ENCODE measurements at places on chromosomes 1 and 21.
A peak's percentile ranks its signal among the peaks of the same experiment; 100 is the strongest.

DNA sequence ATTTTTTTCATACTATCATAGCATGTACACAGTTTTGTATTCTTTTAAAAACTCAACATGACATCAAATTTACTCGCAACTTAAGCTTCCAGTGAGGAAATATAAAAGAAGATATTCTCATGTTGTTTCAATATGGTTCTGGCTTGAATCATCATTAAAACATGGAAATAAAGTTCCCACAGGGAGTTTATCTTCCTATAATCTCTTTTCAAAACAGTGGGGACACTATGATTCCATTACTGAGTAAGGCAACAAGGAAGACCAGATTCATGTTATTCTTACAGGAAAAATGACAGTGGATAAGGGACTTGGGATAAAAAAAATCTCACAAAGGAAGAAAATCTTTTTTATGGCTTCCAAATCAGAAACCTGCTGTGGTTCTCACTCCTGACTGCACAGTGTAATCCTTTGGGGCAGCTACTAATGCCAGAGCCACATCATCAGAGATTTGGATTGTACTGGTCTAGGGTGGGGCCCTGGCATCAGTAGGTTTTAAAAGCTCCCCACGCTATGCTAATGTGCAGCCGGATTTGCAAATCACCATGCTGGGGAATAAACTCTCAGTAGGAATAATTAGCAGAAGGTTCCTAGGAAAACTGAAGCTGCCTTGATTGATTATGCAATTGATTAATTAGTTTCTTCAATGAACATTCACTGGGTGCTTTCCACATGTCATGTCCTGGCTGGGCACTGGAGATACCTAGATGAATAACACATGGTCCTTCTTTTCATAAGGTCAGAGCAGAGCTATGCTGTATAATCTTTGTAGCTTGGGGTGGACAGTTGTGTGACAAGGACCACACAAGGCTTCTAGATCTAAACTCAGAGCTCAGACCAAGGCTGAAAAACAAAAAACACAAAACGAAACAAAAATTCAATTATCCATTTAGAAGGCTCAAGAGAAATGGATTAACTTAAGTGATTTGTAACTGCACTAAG, 71.1 kb upstream of the C8B start:
- DNase-seq: no peak

DNA sequence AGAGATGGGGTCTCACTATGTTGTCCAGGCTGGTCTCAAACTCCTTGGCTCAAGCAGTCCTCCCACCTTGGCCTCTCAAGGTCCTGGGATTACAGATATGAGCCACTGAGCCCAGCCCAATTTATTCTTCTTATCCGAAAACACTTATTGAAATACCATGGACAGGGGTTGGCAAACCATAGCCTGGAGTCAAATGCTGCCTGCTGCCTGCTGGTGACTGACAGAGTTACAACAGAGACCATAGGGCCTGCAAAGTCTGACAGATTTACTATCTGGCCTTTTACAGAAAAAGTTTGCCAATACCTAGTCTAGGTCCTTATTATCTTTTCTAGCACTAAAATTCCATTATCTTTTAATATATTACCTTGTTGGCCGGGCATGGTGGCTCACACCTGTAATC, 87.1 kb upstream of the ZNF281 start:
- DNase-seq: no peak

DNA sequence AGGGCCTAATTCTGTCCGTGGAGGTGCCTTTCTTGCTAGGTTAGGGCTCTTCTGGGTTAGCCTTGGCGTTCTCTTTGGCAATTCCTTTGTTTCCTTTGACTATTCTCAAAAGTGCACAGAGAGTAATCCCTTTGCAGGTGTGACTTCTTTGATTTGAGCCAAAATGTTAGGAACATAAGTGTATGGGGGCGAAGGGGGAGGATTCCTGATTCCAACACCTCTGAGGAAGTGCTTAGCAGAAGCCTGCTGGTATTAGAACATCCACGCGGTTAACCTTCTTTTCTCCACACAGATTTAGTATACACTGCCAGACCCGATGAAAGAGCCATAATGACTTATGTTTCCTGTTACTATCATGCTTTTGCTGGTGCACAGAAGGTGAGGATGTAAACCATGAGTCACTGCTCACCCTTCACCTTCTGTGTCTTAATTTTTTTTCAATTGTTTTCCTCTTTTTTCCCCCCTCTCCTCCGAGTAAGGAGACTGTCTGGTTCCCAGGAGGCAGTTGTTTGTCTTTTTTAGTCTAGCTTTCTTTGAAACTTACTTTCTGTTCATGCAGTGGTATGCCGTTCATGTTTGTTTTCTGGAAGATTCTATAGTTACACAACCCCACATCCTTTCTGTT, 48.0 kb downstream of the ACTN2 start:
- DNase-seq: no peak

DNA sequence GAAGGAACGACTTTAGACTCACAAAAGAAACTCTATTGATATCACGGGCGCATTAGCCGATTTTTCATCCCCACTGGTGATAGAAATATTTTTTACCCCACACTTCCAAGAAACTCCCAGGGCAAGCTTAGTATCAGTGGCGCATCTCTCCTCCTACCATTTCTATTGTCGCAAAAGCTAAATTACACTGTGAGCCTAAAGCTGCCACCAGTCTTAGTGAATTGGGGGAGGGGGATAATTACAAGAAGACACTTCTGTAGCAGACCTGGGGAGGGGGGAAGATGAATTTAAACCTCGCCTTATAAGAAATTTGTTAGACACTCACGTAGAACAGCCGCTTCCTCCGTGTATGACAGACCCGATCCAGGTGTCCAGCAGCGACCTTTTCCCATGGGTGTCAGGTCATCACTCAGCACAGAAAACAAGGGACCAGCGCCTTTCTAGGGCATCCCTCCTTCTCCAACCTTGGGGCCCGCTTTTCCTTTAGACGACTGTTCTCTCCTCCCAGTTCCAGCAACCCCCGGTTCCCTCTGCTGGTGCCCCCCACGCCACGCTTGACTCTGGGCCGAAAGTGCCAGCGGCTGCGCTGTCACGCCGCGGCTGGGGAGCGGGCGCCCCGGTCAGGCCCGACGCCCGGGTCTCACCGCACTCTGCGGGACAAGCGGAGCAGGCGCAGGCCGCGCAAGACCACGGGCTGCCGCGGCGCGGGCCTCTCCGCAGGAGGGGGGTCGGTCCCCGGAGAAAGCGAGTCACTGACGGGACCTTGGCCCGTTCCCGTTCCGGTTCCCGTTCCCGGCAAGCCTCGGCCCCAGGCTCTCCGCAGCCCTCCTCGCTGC, 821 bp downstream of the PHC2 start:
- no peak for DNase-seq

- DNase-seq: no peak
Observed at GRCh38 chr1:33119050-33119449, 38.1 kb downstream of the AZIN2 start.

DNA sequence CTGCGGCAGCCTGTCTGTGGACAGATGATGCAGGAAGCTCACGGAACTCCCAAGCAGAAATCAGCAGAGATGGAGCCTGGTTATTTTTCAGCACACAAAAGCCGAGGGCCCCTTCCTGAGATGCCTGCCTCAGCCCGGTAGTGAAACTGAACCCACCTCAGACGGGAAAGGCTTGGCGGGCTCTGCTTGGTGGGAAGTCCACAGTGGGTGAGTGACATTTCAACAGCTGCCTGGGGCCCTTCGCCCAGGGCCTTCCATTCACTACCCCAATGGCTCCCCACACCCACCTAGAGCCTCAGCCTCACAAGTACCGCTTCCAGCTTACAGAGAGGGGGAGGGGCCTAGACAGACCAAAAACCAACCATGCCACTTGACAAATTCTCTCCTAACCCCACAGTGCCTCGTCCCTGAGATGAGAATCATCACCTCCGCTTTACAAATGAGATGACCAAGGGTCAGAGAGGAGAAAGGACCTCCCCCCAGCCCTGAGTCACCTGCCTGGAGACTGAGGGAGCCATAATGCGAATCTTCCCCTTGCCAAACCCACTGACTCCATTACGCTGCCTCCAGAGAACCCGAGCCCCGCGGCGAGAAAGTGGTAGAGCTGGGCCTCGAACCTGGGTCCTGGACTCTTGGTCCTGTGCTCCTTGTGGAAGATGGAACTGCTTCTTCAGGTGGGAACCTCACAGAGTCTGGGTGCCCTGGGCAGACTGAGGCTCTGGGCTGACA, 3.4 kb upstream of the ECE1 start:
- DNase-seq: no peak

- DNase-seq: no peak
Observed at GRCh38 chr21:28127175-28127785, 865.4 kb downstream of the LTN1 start.

DNA sequence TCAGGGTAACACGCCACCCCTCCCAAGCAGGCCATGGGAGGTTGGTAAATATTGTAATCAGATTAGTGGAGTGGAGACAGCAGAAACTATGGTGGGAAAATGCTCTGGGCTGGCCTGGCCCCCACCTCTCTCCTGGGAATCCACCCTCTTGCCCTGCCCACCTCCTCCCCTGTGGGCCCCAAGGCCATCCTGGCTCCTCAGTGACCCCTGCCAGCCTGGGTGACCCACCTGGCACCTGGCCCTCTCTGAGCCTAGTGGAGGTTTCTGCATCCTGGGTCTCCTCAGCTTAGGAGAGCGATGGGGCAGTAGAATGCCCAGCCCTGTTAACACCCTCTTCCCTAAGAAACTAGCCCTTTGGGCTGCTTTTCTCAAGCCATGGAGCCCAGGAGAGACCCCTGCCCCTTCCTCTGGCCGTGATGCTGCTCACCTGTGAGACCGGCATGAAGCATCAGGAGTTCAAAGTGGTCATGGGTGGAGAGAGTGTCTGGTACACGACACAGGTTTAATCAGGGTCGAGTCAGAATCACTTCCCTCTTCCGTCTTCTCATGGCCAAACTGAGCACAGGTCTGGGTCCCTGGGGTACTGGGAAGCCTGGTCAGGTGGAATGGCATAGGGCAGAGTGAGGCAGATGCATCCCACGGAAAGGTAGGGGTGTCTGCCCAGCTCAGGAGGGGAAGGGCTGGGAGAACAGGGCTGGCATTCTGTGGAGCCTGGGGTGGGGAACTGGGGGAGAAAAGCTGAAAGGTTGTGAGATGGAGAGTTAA, 10.7 kb upstream of the DMBX1 start:
- DNase-seq: no peak

DNA sequence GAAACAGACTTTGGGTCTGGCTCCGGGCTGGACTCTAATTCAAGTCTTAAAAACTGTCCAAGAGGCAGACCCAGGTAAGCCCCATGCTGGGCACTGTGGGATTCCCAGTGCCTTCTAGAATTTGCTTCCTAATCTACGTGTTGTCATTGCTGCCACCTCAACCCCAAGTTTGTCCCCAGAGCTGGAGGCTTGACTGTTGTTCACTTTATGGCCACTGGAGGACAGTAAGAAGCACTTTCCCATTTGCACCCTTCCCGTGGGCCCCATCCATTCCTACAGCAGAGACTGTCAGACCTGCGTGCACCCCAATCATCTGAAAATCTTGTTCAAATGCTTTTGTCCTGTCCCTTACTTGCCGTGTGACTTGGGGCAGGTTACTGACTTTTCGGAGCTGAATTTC, 29.4 kb upstream of the VASH2 start:
- DNase-seq: no peak

GRCh38 chr1:167489571-167490340, 28.6 kb downstream of the CD247 start:
- peak; percentile 45 for DNase-seq

DNA sequence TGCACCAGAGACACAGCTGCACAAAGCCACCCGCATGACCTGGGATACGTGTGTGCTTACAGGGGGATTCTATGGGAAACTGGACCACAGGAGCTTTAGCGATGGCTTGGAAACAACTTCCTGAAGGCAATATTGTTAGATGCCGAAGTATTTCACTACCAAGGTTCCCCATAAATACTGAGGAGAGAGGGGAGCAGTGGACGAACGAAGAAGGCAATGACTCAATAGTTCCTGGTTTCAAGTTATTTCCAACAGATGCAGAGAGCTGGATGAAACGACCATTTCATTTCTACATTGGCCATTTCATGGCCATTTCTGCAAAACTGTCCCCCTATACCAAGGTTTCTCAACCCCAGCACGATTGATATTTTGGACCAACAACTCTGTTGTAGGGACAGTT, 61.3 kb downstream of the CD34 start:
- DNase-seq: no peak

DNA sequence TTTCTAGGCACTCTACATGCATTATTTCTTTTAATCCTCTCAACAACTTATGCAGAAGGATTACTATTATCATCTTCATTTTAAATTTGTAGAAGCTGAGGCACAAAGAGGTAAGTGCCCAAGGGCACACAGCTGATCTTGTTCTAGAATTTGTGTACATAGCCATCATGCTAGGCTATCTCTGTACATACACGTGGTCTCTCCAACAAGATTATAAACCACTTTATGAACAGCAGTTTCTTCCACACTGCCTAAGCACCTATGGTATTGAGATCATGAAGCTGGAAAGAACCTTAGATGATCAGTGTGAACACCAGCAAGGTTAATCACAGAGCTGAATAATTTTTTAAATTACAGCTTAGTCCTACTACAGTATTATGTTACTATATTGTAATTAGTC, 28.9 kb downstream of the UCHL5 start:
- no peak for DNase-seq

DNA sequence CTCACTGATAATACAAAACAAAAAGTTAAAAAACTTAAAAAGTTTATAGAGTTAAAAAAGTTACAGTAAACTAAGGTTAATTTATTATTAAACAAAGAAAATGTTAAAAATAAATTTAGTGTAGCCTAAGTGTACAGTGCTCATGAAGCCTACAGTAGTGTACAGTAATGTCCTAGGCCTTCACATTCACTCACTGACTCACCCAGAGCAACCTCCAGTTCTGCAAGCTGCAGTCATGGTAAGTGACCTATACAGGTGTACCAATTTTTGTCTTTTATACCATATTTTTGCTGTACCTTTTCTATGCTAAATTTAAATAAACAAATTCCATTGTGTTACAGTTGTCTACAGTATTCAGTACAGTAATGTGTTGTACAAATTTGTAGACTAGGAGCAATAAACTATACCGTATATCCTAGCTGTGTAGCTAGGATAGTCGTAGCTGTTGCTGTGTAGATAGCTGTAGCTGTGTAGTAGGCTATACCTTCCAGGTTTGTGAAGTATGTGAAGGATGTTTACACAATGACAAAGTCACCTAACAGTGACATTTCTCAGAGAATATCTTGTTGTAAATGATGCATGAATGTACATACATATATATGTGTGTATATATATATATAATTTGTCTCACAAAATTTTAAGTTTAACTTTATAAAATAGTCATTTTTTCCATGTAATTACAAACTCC, 140.2 kb downstream of the TGFB2 start:
- DNase-seq: no peak

Measured in iPS DF 6.9 (cell line).